ENCODE measurements at places on chromosomes 1 and 21.

DNA sequence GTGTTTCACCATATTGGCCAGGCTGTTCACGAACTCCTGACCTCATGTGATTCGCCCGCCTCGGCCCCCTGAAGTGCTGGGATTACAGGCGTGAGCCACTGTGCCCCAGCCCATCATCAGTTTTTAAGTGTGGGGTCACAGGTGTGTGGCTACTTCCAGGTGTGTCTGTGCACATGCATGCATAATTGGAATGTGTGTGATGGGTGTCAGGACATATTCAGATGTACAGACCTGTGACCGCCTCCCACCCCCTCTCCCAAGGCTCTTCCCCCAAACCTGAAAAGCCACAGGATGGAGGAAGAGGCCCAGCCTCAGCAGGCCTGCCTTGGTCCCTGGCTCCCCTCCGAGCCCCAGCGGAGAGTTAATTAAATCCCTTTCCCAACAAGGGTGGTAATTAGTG, 37.3 kb upstream of the CSF3R start:
- no peak for DNase-seq

DNA sequence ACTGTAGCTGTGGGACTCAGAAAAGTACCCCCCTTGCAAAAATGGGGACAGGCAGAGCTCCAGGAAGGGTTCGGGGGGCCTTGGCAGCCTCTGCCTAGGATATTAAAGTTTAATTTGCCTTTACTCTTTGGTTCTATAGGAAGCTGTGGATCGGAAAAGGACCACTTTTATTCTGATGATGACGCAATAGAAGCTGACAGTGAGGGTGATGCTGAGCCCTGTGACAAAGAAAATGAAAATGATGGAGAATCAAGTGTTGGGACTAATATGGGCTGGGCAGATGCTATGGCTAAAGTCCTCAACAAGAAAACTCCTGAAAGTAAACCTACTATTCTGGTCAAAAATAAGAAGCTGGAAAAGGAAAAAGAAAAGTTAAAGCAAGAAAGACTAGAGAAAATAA, 17.1 kb downstream of the RRP15 start:
- no peak for DNase-seq

GRCh38 chr1:71587961-71588360, 507.1 kb upstream of the ZRANB2 start:
- DNase-seq, result no peak

DNA sequence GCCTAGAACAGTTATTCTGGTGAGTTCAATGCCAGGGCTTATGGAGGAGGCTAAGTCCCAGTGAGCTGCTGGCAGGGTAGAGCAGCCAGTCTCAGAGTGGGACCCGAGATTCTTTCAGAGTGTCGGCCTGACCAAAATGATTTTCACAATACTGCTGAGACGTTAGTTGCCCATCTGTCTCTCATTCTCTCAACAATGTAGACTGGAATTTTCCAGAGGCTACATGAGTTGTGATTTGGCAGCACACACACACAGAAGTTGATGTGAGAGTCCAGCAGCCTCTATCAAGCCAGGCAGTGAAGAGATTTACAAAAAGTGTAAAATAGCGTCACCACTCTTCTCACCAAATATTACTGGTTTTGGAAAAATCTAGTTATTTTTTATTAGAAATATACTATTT, 21.7 kb downstream of the CACNA1S start:
- DNase-seq, result no peak

DNA sequence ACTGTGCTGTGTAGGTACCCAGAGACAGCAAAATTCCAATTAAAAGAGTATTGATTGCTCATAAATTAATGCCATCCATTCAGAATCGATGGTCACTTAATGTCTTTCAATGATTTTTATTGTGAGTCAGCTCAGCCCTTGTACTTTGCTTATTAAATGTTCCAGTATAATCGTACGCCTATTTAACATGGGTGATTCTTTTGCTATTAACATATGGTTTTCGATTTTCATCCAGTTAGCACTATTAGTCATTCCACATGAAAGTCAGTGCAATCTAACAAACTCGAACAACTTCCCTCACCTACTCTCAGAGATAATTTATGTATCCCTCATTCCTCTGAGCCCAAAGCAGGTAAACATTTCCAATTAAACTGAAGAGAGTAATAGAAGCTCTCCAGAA, 109.6 kb upstream of the APP start:
- DNase-seq, result no peak

DNA sequence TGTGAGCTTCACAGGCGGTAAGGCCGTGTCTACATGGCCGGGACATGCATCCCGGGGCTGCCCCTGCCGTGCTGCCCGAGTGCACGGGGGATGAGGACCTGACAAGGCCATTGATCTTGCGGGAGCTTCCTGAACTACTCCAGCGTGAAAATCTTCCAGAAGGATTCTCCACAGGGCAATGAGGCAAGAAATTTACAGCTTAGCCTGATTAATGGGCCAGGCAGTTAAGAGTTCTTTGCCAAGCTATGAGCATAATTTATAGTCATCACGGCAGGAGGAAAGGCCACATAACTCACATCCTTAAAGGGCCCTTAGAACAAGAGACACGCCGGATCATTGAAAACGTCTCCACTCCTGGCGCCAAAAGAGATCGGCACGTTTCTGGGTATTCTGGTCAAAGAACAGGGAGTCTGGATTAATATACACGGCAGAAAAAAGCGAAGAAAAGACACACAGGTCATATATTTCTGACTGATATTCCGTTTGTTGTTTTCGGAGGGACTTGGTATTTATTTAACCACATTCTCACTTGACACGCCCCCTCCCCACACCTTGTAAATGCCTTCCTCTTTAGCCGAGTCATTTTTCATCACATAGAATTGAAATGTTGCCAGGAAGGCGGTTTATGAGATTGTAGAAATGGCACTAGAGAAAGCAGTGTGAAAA, 180.5 kb downstream of the DYRK1A start:
- DNase-seq, result no peak
